ENCODE measurements at places on chromosomes 2 and 18. TPM values are rescaled to one million over a fixed set of nuclear protein-coding genes. Genes with fewer than 3 reads are reported as not detected.

The TRIM43 gene
- total RNA-seq = not detected

The TOGARAM2 gene
- total RNA-seq = not detected

GRCh38 chr2:6392966-6393365 lies 472.7 kb downstream of the CMPK2 start:
- peak; percentile 50 for DNase-seq

DNA sequence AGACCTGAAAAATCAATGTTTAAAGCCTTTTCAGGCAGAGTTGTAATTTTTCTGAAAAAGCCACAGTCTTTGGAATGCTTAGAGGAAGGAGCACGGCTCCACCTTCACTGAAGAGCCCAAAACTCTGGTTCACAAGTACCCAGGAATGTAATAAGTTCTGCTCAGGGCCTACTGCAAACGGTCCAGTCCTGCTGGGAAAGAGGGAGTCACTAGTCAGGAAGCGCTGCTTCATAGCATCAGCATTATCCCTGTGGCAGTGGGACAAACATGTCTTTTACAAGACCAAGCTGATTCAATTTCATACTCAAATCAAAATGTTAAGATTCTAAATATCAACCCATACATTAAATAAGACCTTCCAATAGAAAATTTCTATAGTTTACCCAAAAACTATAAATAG lies 152.9 kb upstream of the PGAP1 start:
- peak; percentile 10 for DNase-seq

DNA sequence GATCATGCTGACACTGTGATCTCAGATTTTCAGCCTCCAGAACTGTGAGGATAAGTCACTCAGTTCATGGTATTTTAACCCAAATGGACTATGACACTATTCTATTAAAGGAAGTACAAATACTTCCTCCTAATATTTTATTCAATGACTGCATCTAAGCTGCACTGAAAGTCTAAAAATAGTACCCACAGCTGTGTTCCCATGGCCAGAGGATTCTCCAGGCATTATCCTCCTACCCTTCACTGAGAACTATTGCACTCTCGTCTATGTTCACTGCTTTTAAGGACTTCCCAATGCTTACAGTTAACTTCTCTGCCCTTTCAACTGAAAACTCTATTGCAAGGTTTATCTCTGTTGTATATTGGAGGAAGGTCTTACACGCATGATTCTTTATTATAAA lies 15.2 kb downstream of the LRATD1 start:
- no peak for DNase-seq

DNA sequence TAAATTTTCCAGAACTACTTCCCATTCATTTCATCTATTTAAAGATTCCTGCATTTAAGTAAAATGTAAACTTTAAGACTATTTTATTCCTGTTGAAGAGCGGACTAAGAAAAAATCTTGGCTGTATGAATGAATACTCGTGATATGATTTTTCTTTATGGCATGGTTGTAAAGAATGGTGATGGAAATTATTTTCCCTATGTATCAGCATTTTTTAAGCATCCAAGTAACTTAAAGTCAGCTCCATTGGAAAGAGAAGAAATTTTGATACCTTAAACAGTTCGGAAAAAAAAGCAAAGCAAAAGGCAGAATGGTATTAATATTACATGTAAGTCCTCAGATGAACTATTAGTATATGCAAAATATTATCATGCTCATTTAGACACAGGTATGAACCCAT lies 58.9 kb downstream of the VWC2L start:
- no peak for DNase-seq

GRCh38 chr2:240889601-240890560 lies 6.1 kb downstream of the MAB21L4 start:
- DNase-seq = no peak

The ACADL gene
- total RNA-seq = not detected

GRCh38 chr18:50143886-50144285 lies 51.1 kb downstream of the MYO5B start:
- DNase-seq = no peak

GRCh38 chr2:238634701-238635357 lies 208.1 kb downstream of the ASB1 start:
- no peak for DNase-seq

DNA sequence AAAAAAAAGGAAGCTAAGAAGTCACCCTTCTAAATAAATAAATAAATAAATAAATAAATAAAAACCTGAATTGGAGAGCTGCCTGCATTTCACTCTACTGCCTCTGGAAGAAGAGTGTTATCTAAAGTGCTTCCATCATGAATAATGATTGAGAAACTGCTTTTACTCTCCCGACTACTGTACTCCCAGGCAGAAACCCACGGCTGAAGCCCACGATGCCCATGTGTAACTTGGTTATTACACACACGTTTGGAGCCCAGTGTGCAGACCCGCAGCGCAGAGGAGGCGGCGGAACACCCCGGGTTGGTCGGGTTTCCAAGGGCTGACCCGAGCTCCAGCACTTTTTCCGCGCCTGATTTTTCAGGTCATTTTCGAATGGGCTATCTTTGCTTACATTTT lies 697 bp upstream of the SPATS2L start:
- DNase-seq = peak; percentile 46

The LRRTM1 gene
- total RNA-seq = not detected

DNA sequence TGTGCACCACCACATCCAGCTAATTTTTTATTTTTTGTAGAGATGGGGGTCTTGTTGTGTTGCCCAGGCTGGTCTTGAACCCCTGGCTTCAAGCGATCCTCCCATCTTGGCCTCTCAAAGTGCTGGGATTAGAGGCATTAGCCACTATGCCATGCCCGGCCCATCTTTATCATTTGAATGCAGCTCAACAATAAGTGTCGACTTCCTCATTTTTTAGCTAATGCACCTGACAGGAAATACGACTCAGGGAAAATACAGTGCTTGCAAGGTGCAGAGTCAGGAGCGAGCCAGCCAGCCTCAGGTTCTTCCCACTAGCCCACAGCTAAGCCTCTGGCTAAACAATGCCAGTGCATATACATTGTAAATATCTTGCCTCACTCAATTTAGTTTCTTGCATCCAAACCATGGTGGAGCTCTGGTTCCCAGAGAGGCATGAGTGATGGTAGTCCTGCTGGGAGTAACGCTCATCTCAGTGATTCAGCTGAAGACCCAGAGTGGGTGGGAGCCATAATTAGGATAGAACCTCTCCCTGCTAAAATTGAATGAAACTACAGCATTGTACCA lies 135.0 kb downstream of the TGIF1 start:
- no peak for DNase-seq

GRCh38 chr2:1771626-1772280 lies 27.4 kb upstream of the PXDN start:
- no peak for DNase-seq

The CPS1 gene
- 49.3 TPM for total RNA-seq

The UGT1A10 gene
- total RNA-seq = not detected

The KIF5C gene
- 0.12 TPM for total RNA-seq

The C2orf92 gene
- 3.3 TPM for total RNA-seq

GRCh38 chr2:1854729-1855547 lies 110.6 kb upstream of the PXDN start:
- peak; percentile 54 for DNase-seq

The DHRS9 gene
- total RNA-seq = not detected

DNA sequence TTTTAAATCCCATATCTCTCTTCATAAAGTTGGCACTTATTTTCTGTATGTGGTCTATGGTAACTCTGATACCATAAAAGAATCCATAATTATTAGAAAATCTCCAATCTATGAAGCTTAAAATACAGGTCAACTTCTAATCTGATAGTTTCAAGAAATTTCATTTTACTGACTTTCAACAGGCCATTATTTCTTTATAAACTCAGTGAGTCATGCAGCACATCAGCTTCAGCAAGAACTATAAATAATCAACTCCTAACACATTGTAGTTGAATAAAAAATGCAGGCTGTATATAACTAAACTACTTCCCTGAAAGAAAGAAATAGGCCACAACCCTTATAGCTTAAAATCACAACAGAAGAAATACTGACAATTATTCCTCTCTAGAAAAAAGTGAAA lies 204.3 kb upstream of the CCDC150 start:
- no peak for DNase-seq

The FIGN gene
- 5.8 TPM for total RNA-seq

GRCh38 chr18:63220903-63221302 lies 98.7 kb downstream of the BCL2 start:
- DNase-seq = no peak

Data from RPMI7951 (cell line).